Activated naive CD4-positive, alpha-beta T cell (primary cell): ENCODE measurements at places on chromosomes 1 and 21.

- DNase-seq = no peak
Observed at GRCh38 chr21:22355949-22356348, 1357.7 kb downstream of the NCAM2 start.

DNA sequence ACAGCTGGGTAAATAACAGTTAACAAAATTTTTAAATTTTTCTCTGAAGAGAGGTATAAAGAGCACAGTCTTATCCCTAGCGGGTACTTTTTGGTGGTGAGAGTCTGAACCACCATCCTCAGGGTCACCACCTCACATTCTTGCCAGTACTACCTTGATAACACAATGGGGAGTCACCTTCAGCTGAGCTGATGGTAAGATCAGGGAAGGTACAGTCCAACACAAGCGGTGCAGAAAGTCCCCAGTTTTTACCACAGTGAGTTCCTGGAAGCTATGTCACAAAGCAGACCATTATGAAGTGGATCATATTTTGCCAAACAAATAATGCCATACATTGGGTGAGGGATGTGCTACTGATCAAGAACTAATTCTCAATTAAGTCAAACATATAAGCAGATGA lies 176.9 kb downstream of the FASLG start:
- no peak for DNase-seq

DNA sequence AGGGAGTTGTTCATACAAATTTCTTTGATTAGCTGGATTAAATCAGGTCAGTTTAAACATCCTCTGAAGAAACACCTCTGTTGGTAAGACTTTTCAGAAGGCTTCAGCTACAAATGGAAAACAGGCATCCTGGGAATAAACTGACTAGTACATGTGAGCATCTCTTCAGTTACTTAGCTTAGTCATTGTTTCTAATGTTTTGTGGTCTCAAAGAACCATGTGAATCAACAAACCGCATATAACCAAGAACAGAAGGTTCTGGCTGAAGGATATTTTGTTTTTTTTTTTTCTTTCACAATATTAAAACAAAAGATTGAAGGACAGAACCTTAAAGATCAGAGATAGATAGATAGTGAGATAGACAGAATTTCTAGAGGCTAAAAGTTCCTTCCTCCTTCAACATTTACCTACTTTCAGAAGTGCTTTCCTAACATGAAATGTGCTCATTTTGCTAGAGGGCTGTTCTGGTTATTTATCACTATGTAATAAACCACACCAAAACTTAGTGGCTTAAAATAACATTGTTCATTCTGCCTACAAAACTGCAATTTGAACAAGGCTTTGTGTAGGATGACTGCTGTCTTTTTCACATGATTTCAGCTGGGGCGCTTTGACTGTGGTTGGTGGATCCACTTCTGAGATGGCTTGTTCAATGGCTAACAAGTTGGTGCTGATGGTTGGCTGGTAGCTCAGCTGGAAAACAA lies 119.8 kb upstream of the PTGFR start:
- DNase-seq = no peak

DNA sequence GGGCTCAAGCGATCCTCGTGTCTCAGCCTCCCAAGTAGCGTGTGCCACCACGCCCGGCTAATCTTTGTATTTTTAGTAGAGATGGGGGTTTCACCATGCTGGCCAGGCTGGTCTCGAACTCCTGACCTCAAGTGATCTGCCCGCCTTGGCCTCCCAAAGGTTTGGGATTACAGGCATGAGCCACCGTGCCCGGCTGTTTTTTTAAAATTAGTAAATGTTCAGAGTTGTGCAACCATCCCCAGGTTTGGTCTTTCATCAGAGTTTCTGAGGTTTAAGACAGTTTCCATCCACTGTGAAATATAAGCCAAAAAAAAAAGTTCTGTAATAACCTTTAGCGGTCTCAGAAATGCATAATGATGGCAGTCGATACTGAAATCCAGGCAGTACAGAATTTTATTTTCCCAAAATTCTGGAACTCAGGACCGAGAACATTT lies 550 bp upstream of the SYT11 start:
- no peak for DNase-seq

DNA sequence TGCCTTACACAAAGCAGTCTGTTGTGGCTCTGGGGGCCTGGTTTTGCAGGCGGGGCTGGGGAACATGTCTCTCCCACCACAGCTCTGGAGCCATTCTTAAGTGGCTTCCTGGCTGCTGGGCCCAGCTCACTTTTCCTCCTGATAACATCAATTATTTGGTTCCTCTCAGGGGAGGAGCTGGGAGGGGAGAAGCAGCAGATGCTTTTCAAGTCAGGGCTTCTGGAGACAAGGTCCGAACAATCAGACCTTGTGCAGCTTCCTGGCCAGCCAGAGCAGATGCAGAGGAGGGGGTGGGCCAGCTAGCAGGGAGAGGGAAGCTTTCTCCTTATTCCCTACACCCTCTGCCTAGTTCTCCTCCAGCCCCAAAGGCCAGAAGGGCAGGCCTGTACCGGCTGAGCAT lies 3.7 kb upstream of the PAQR6 start:
- DNase-seq = no peak

DNA sequence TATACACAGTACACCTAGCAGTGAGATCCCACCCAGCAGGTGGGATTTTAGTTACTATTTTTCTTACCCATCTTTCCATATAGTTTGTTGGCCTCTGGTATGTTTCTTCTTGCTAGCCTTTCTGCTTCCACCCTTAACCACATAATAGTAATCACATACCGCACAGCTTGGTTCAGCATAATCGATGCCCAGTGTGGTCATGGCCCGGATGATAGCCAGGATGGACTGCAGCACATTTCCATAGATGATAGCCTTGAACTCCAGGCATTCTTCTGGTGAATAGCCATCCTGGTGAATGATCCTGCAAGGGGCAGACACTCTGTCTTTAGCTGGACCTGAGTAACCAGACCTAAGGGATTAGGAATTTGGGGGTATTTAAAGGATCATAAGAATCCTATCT lies 9.5 kb downstream of the GNAT2 start:
- DNase-seq = no peak

- no peak for DNase-seq
Observed at GRCh38 chr21:35658242-35658641, 402.1 kb downstream of the SETD4 start.

- DNase-seq = no peak
Observed at GRCh38 chr1:12186679-12186985, 19.8 kb downstream of the TNFRSF1B start.

GRCh38 chr1:91643431-91643830 lies 142.8 kb downstream of the CDC7 start:
- no peak for DNase-seq

- no peak for DNase-seq
Observed at GRCh38 chr1:227540170-227541098, 22.9 kb upstream of the ZNF678 start.

DNA sequence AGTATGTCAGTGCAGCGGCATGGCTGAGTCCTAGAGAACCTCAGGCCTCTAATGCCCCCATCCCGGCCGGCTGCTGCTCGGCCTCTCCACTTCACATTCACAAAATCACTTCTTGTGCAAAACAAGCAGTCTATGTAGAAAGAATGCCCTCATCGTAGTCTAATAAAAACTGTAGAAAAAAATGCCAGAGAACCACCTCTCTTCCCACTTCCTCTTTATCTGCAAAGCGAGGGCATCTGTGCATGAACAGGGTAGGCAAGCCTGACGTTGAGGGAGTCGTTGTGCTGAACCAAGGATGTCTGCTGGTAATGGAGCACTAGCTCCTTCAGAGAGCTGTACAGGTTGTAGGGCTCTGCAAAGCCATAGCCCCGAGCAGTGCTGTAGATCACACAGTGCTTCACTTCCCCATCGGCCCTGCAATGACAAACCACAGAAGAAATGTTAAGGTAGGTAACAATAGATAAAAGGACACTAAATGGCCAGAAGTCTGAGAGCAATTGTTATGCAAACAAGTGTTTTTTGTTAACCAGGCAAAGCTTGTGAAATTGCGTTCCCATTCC lies 88.9 kb downstream of the PIK3R3 start:
- DNase-seq = no peak

GRCh38 chr1:154344977-154345837 lies 19.9 kb downstream of the ATP8B2 start:
- peak; percentile 54 for DNase-seq

DNA sequence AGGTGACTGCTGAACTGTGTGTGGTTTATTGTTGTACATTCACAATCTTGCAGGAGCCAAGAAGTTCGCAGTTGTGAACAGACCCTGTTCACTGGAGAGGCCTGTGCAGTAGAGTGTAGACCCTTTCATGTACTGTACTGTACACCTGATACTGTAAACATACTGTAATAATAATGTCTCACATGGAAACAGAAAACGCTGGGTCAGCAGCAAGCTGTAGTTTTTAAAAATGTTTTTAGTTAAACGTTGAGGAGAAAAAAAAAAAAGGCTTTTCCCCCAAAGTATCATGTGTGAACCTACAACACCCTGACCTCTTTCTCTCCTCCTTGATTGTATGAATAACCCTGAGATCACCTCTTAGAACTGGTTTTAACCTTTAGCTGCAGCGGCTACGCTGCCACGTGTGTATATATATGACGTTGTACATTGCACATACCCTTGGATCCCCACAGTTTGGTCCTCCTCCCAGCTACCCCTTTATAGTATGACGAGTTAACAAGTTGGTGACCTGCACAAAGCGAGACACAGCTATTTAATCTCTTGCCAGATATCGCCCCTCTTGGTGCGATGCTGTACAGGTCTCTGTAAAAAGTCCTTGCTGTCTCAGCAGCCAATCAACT lies 6.4 kb upstream of the PIGV start:
- DNase-seq = no peak

DNA sequence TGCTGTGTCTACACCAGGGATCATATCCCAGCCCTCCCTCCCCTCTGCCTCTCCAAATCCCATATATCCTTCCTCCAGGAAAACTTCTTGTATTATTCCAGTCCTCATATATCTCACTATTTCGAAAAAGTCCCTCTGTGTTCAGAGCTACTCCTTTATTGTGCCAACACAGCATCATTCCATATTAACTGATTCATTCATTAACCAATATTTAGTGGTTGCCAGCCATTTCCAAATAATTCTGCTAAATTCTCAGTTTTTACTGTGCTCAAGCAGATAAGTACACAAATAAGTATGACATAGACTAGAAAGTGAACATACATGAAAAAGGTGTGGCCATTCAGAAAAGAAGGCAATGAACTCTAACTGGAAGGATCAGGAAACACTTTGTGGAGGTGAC lies 241.6 kb upstream of the DUSP10 start:
- no peak for DNase-seq

DNA sequence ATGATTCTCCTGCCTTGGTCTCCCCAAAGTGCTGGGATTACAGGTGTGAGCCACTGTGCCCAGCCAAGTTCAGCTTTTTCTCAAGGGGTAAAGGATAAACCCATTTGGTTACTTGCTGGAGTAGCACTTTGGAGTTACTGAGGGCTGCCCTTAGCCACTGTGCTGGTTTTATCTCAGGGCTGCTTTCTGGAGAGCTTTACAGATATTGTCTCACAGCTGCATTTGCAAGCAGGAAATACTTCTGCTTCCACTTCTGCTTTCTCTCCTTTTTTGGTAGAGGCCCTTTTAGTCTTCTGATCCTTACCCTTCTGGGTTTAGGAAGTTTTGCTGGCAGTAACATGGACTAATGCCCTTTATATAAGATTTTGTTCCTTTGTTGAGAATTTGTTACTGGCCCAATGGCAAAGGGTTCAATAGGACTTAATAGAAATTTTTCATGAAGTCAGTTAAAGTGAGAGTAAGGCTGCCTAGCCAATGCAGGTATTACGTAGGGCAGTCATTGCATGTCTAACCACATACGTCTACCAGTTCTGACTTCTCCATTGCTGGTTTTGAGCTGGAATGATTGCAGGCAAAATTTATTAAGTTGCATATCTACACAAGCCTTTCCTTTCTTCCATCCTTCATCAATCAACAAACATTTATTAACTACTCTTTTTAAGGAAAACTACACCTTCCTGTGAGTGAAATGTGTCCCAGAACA lies 24.4 kb downstream of the CAP1 start:
- DNase-seq = no peak

GRCh38 chr1:204511366-204511765 lies 4.8 kb upstream of the MDM4 start:
- no peak for DNase-seq

GRCh38 chr21:42532466-42533181 lies 19.0 kb downstream of the SLC37A1 start:
- DNase-seq = no peak

DNA sequence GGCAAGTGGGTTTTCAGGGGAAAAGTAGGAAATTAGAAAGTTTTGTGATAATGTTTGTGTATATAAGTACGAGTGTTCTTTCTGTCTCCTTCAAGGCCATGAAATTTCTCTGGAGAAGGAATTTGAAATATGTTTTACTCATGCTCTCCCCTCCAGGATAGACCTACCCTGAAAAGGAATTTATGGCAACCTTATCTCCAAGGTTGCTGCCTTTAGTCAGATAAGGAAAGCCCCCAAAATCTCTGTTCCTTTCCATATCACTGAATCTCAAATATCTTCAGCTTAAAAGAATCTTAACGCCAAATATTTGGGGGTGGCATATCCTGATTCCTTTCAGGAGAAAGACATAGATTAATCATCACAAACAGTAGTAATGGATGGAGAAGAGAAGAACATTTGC lies 499 bp upstream of the C4BPB start:
- no peak for DNase-seq

GRCh38 chr1:116920211-116920610 lies 10.5 kb downstream of the PTGFRN start:
- no peak for DNase-seq

DNA sequence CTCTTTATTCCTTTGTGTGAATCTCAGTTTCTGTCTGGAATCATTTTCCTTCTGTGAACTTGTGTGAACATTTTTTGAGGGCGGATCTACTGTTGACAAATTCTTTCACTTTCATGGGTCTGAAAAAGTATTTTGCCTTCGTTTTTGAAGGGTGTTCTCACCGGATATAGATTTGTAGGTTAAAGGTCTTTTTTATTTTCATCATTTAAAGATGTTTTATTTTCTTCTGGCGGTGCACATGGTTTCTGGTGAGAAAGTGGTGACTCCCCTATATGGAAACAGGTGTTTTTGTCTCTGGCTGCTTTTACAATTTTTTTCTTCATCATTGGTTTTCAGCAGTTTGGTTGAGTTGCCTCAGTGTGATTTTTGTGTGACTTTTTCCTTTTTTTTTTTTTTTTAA lies 94.9 kb downstream of the DYRK1A start:
- no peak for DNase-seq
